ENCODE measurements at places on chromosomes 11 and 22.

GRCh38 chr11:120835601-120836228, 188.2 kb upstream of the TBCEL start:
- DNase-seq: no peak

- DNase-seq: peak; percentile 67
These were observed 5.3 kb downstream of the KCNE3 start for GRCh38 chr11:74462009-74462408.

GRCh38 chr11:13140873-13141655, 131.9 kb downstream of the RASSF10 start:
- no peak for DNase-seq

GRCh38 chr11:35045236-35045820, 93.6 kb upstream of the CD44 start:
- DNase-seq: peak; percentile 93

GRCh38 chr11:84372381-84372950, 1086.3 kb upstream of the CCDC90B start:
- DNase-seq: no peak
